ENCODE measurements at places on chromosomes 4 and X.

DNA sequence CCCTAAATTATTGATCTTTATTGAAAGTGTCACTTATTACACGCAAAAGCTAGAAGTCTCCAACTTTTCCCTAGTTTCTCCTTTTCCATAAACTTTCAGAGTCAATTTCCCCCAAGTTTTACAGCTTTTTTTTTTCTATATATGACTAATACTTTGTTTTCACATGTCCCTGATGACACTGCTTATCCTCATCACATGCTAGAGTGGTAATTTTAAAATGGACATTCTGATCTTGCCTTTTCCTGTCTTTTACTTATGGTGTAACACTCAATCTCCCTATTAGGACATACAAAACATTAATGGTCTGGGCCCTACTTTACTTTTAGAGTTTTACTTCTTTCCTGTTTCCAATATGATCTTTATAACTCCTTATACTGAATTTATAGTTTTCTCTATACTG, 112.6 kb downstream of the ANK2 start:
- no peak for DNase-seq

GRCh38 chr4:158422546-158422945, 99.1 kb upstream of the RXFP1 start:
- DNase-seq: no peak

DNA sequence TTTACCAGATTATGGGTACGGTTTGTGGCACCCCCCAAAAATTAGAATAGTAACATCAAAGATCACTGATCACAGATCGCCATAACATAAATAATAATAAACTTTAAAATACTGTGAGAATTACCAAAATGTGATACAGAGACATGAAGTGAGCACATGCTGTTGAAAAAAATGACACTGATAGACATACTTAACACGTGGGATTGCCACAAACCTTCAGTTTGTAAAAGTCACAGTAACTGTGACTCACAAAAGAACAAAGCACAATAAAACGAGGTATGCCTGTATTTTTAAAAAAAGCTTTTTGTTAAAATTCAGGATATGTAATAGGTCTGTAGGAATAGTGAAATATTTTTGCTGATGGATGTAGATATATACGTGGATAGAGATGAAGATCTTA, 93.4 kb downstream of the TET2 start:
- no peak for DNase-seq

DNA sequence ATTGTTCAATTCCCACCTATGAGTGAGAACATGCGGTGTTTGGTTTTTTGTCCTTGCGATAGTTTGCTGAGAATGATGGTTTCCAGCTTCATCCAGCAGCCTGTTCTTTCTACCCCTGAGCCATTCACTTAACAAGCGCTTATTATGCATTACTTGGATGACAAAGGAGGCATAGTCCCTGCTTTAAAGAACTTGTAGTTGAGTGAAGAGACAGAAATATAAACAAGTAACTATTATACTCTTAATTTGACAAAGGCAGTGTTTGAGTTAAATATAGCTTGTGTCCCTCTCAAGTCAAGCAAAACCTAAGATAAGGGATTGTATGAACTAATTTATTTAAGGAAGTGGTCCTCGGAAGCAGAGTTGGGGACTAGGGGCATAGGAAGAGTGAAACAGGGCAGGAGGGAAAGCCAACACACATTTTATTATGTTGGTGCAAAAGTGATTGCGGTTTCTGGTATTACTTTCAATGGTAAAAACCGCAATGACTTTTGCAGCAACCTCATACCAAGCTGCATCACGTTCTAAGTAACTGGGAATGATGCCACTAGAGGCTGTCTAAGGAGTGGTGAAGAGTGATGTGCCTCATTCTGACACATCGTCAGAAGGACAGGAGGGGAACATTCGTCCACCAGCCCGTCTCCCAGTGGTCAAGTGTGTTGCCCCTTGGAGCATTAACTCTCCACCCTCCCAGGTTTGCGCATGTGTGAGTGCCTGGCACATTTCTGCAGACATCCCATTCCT, 41.8 kb downstream of the QDPR start:
- DNase-seq: no peak

DNA sequence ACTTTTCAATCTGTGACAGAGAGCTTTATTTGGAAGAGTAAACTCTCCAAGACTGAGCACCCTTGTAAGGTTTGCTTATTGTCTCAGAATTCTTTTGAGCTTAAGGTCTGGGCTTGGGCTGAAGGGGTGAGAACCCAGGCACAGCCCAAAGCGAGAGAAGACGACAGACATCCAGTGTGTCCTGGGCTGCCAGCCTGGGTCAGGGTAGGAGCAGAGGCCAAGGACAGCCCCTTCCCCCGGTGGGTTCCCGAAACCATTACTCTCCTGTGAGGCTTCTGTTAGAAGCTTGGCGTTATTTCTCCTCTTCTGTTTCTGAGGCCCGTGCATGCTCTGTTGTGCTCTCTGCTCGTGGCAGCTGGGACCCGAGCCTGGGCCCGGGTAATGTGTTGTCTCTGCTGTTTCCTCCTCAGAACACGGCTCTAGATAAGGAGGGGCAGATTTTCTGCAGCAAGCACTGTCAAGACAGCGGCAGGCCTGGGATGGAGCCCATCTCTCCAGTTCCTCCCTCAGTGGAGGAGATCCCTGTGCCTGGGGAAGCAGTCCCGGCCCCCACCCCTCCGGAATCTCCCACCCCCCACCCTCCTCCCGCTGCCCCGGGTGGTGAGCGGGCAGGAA, 177.5 kb downstream of the DCLK2 start:
- DNase-seq: no peak

GRCh38 chr4:40822420-40823166, 72.8 kb downstream of the NSUN7 start:
- no peak for DNase-seq

- no peak for DNase-seq
These were observed 24.9 kb downstream of the WDR1 start for GRCh38 chr4:10091531-10092181.

GRCh38 chr4:152983774-152984411, 47.8 kb downstream of the FHDC1 start:
- DNase-seq: no peak

DNA sequence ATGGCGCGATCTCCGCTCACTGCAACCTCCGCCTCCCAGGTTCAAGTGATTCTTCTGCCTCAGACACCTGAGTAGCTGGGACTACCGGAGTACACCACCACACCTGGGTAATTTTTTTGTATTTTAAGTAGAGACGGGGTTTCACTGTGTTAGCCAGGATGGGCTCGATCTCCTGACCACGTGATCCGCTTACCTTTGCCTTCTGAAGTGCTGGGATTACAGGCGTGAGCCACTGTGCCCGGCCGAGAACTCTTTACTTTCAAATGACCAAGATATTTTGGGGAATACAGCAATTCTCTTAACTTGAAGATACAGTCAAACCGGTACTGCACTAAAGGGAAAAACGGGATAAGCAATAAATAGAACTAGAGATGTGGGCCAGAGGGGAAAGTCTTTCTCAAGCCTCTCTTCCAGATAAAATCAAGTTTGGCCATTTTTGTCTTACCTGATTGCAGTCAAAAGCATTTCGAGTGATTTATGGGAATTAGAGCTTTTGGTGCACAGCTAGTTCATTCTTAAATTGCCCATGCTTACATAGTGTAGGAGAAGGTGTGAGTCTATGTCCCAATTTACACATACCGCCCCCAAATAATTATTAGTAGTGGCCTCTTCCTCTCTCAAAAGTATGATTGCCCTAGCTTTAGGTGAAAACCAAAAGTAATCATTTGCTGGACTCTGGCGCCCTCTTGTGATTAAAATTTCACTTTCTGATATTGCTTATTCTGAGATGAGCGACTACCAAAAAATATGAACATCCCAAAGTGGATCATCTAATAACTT, 53.2 kb upstream of the ABCG2 start:
- peak; percentile 4 for DNase-seq

DNA sequence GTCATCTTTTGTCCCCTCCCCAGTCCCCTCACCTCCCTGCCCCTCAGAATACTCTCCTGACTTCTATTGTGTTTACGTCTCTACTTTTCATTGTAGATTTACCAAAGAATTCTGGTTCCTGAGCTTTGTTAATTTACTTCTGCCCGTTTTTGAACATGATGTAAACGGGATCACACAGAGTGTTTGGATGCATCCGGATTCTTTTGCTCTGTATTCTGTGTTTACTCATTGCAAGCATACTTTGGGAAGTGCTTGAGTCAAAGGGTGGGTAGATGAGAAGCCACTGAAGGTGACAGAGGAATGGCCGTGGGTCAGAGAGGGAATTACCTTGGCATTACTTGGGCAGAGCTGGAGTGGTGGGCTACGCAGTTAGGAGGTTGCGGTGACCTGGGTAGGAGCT, 18.0 kb downstream of the CLCN4 start:
- no peak for DNase-seq

DNA sequence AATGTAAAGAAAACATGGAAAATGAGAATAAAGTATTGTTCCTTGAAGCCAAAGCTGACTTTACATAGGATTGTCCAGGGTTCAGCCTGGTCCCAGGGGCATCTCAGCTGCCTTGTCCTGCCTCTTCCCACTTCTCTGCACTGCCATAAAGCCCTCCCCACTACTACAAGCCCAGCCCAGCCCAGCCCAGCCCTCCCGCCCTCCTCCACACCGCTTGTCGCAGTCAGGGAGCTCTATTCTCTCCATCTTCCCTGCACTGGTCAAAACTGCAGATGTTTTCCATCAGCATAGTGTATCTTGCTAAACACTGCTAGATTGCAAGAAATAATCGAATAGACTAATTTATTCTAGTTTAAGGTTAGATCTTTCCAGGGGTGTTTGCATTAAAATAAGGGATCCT, 100.3 kb downstream of the TENM3 start:
- no peak for DNase-seq

- peak; percentile 16 for DNase-seq
These were observed at the start of gene FRMPD4 for GRCh38 chrX:12138361-12139313. Gene FRMPD4 (plus strand): TSS chrX:12138473. CDS start chrX:12138972, 499 bp downstream.

All from NCI-H1105 (cell line).